ENCODE measurements at places on chromosomes 5 and 9. TPM values are rescaled to one million over a fixed set of nuclear protein-coding genes. Genes with fewer than 3 reads are reported as not detected.

DNA sequence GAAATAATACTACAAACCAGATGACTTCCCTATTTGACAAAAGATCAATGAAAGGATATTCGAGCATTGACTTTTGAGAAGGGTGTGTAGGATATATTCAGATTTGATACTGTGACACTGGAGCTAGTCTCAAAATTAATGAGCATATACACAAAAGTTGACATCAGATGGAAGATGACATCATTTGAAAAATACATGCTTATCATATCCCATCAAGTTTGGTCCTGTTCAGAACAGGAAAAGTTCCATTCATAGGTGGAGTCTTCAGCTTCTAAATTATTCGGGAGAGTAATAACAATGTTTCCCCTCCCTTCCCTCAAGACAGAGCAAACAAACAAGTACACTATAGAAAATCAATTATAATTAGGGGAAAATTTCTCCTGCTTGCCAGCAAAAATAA, 348.3 kb downstream of the NDUFS4 start:
- no peak for DNase-seq

GRCh38 chr9:132487980-132488535, 78.0 kb downstream of the CFAP77 start:
- no peak for DNase-seq

DNA sequence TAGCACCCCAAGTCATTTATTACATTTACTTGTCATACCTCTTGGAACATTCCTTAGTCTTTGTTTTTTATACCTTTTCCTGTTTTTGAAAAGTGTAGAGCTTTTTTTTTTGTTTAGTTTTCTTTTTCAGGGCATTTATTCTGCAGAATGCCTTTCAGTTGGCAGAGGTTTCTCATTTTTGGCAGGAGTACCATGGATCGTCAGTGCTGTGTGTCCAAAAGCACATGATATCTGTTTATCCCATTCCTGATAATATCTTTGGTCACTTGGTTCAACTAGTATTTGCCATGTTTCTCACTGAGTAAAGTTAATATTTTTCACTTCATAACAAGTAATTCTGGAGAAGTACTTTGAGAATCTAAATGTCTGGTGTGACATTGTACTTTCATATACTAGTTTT, 10.7 kb downstream of the OGN start:
- no peak for DNase-seq

- DNase-seq = no peak
Observed at GRCh38 chr9:11709567-11709966, 983.6 kb upstream of the TYRP1 start.

- no peak for DNase-seq
Observed at GRCh38 chr9:116020801-116021200, 132.8 kb upstream of the PAPPA start.

GRCh38 chr9:133914442-133915342, 77.4 kb downstream of the VAV2 start:
- DNase-seq = no peak

The OR1J2 gene
- total RNA-seq = not detected

The DOCK8 gene
- 4.4 TPM for total RNA-seq

The QRFP gene
- total RNA-seq = not detected

The SLC4A9 gene
- total RNA-seq = not detected

The PRDM9 gene
- not detected for total RNA-seq

Data from astrocyte (in vitro differentiated cells and primary cell).